Fibroblast of lung (primary cell): ENCODE measurements at places on chromosomes 2 and 18. TPM values are rescaled to one million over a fixed set of nuclear protein-coding genes. Genes with fewer than 3 reads are reported as not detected.

LINC00305 gene
- total RNA-seq, result not detected in 2 replicates

EPB41L5 gene
- total RNA-seq, result 16.2 and 16.7 TPM in 2 replicates

HOXD13 gene
- total RNA-seq, result not detected in 2 replicates

SPIRE1 gene
- total RNA-seq, result 28.8 and 31.0 TPM in 2 replicates

DSG4 gene
- not detected in 2 replicates for total RNA-seq

FABP1 gene
- total RNA-seq, result not detected in 2 replicates

DPP4 gene
- total RNA-seq, result 148 and 297 TPM in 2 replicates

- H3K4me1 ChIP-seq, result peaks cover 4% of the 10 kb centered on the region
- H3K27ac ChIP-seq, result no peak overlapping the region
- H3K27me3 ChIP-seq, result no peaks in the 10 kb centered on the region
- H3K36me3 ChIP-seq, result no peaks in the 10 kb centered on the region
- no peak for DNase-seq
- no peak overlapping the region for H3K4me3 ChIP-seq
These were observed 318.9 kb downstream of the NCKAP5 start for GRCh38 chr2:133249362-133249761.

GRCh38 chr2:161233858-161234431 is 73.7 kb downstream of the TANK start:
- peaks cover 2% of the 10 kb centered on the region for H3K36me3 ChIP-seq
- peaks cover 3% of the 10 kb centered on the region for H3K4me1 ChIP-seq
- H3K27me3 ChIP-seq, result no peaks in the 10 kb centered on the region
- H3K27ac ChIP-seq, result no peak overlapping the region
- H3K4me3 ChIP-seq, result no peak overlapping the region

GRCh38 chr2:101012706-101013181 is 10.7 kb downstream of the RPL31 start:
- H3K4me3 ChIP-seq, result no peak overlapping the region
- H3K27ac ChIP-seq, result no peak overlapping the region
- no peaks in the 10 kb centered on the region for H3K4me1 ChIP-seq

- H3K27me3 ChIP-seq, result no peaks in the 10 kb centered on the region
- H3K4me3 ChIP-seq, result no peak overlapping the region
- H3K4me1 ChIP-seq, result no peaks in the 10 kb centered on the region
- no peak for DNase-seq
- no peak overlapping the region for H3K27ac ChIP-seq
These were observed 104.1 kb upstream of the UBXN4 start for GRCh38 chr2:135637456-135638087.

DNA sequence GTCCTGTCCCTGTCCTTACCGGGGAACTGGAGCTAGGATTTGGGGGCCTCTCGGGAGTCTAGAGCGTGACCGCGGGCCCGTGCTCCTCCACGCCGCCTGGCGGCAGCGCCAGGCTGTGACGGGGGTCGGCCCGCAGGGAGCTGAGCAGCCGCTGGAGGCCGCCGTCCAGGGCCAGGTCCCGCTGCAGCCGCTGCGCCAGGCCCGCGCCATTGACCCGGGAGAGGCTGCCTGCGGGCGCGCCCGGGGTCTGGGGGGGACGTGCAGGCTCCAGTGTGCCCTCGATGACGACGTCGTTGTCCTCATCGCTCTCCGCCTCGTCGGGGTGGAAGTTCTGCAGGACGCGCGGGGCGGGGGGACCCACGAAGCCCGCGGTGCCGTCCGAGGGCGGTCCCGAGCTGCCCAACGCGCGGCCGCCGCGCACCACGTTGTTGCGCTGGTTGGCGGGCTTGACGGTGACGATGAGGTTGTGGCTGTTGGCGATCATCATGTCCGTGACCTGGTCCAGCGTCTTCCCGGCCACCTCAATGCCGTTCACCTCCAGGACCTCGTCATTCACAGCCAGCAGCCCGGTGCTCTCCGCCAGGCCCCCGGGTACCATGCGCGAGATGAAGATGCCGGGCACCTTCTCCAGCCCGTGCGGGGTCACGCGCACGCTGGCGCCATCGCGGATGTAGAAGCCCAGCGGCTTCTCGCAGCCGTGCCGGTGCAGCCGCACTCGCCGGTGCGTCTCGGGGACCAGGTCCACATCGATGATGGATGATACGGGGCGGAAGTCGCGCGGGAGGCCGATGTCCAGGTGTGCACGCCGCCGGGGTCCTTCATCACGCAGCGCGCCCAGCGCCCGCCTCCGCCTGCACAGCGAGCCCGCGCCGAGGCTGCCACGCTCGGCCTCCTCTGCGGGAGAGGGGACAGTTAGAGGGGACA is 50.9 kb downstream of the ADNP2 start:
- H3K4me1 ChIP-seq, result no peaks in the 10 kb centered on the region
- no peaks in the 10 kb centered on the region for H3K36me3 ChIP-seq
- no peak for DNase-seq
- no peaks in the 10 kb centered on the region for H3K27me3 ChIP-seq

DNA sequence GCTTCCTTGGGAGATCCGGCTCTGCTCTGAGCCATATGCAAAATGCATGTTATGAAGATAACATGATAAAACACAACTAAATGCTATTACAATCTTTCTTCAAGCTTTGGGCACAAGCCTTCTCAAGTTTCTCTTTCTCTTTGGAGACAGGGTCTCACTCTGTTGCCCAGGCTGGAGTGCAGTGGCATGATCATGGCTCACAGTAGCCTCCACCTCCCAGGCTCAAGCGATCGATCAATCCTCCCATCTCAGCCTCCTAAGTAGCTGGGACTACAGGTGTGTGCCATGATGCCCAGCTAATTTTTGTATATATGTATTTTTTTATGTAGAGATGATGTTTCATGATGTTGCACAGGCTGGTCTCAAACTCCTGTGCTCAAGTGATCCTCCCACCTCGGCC is 107.7 kb upstream of the SP3 start:
- no peak for DNase-seq
- H3K36me3 ChIP-seq, result no peaks in the 10 kb centered on the region
- H3K4me3 ChIP-seq, result no peak overlapping the region
- no peaks in the 10 kb centered on the region for H3K27me3 ChIP-seq
- H3K27ac ChIP-seq, result no peak overlapping the region

DNA sequence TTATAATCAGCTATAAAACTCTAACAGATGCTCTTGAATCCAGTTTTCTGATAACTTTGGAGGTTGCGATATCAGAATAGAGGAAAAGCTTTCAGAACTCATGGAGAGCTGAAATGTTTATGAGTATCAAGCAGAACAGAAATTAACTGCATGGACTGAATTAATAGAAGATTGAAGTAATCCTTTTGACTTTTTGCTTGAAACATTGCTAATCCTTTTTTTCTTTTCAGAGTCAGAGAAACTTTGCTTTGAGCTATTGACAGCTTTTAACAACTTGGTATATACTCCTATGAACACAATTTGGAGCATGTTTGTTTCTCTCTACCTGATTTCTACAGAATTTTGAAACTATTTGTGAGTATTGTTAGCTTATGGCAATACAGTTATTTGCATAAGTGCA is 1254.8 kb downstream of the LRP1B start:
- no peak for DNase-seq
- H3K4me3 ChIP-seq, result no peak overlapping the region
- H3K36me3 ChIP-seq, result no peaks in the 10 kb centered on the region
- H3K4me1 ChIP-seq, result no peaks in the 10 kb centered on the region
- H3K27me3 ChIP-seq, result no peaks in the 10 kb centered on the region

- H3K4me1 ChIP-seq, result no peaks in the 10 kb centered on the region
- no peak overlapping the region for H3K4me3 ChIP-seq
- no peak for DNase-seq
- H3K27ac ChIP-seq, result no peak overlapping the region
- no peaks in the 10 kb centered on the region for H3K36me3 ChIP-seq
These were observed 182.2 kb downstream of the PPP1R1C start for GRCh38 chr2:182167882-182168281.

DNA sequence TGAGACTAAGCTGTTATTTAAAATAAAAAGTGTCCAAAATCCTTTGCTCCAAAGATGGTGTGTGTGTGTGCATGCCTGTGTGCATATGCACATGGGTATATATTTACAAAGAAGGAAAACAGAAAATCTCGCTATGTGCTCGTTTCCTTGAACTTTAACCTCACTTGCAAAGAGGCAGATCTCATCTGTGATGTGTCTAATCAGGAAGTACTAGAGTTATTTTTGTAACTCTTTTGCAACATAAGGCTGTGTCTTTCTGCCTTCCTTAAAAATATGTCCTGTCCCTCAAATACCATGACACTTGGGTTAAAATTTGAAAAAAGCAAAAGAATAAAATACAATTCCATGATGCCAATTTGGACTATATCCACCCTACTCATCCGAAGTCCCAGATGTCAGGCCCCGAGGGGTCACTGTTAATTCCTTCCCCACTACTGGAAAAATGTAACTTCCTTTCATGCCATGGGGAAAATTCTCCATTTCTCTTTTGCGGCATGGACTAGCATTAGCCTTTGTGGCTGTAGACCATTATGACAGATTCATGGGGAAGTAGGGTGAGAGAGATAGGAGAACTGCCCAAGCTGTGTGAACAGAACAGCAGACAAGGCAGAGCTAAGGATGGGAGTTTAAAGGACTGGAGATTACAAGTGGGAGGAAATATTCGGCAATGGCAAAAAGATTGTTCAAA is 191.3 kb downstream of the MYO1B start:
- no peak overlapping the region for H3K27ac ChIP-seq
- H3K4me1 ChIP-seq, result no peaks in the 10 kb centered on the region
- H3K36me3 ChIP-seq, result no peaks in the 10 kb centered on the region
- no peak overlapping the region for H3K4me3 ChIP-seq
- no peaks in the 10 kb centered on the region for H3K27me3 ChIP-seq

- H3K27me3 ChIP-seq, result no peaks in the 10 kb centered on the region
- no peak overlapping the region for H3K27ac ChIP-seq
- no peaks in the 10 kb centered on the region for H3K4me1 ChIP-seq
- no peak for DNase-seq
- peaks cover 1% of the 10 kb centered on the region for H3K36me3 ChIP-seq
These were observed 98.0 kb downstream of the MARCHF4 start for GRCh38 chr2:216274194-216274840.

DNA sequence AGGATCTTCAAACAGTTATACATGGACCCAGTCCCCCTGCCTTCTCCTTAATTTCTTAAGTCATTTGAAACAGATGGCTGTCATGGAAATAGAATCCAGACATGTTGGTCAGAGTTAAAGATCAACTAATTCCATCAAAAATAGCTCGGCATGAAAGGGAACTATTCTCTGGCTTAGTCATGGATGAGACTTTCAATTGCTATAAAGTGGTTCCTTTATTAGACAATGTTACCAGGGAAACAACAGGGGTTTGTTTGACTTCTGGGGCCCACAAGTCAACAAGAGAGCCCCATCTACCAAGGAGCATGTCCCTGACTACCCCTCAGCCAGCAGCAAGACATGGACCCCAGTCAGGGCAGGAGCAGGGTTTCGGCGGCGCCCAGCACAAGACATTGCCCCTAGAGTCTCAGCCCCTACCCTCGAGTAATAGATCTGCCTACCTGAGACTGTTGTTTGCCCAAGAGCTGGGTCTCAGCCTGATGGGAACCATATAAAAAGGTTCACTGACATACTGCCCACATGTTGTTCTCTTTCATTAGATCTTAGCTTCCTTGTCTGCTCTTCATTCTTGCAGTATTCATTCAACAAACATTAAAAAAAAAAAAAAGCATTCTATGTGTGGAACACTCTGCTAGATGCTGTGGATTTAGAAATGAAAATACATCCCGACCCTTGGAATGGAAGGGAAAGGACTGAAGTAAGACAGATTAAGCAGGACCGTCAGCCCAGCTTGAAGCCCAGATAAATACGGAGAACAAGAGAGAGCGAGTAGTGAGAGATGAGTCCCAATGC is 4.6 kb downstream of the TTR start:
- H3K4me1 ChIP-seq, result no peaks in the 10 kb centered on the region
- no peak overlapping the region for H3K27ac ChIP-seq
- no peaks in the 10 kb centered on the region for H3K27me3 ChIP-seq
- no peak overlapping the region for H3K4me3 ChIP-seq
- no peaks in the 10 kb centered on the region for H3K36me3 ChIP-seq
- DNase-seq, result no peak

GRCh38 chr2:3037196-3038194 is 340.1 kb downstream of the EIPR1 start:
- DNase-seq, result no peak
- no peak overlapping the region for H3K27ac ChIP-seq
- H3K36me3 ChIP-seq, result no peaks in the 10 kb centered on the region
- no peaks in the 10 kb centered on the region for H3K27me3 ChIP-seq
- H3K4me1 ChIP-seq, result no peaks in the 10 kb centered on the region

GRCh38 chr2:97857553-97857952 is 138.2 kb downstream of the TMEM131 start:
- H3K36me3 ChIP-seq, result no peaks in the 10 kb centered on the region
- H3K27ac ChIP-seq, result no peak overlapping the region
